ENCODE measurements at places on chromosomes 5 and 9.

GRCh38 chr9:38690574-38690973, 29.4 kb downstream of the FAM240B start:
- DNase-seq: no peak

GRCh38 chr9:11320989-11321388, 708.2 kb upstream of the PTPRD start:
- DNase-seq: no peak

DNA sequence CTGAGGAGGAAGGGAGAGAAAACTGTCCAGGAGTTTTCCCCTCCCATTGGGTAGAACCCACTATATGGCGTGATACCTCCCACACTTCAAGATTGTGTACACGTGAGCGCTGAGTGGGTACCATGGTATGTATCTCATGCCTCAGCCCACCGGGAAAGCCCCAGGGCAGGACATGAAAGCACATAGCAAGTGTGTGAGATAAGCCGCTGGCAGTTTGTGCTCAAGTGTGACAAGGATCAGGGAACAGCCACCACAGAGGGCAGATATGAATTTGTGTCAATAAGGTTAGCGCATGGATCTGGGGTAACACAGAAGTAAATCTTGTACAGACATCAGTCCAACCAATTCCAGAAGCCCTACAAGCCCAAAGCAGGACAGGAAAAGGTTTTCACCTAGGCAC, 42.6 kb upstream of the NAA35 start:
- DNase-seq: no peak

- no peak for DNase-seq
Measured at GRCh38 chr9:115891929-115892328, 261.7 kb upstream of the PAPPA start.

Measured in activated CD4-positive, alpha-beta T cell treated with anti-CD3 and anti-CD28 coated beads, Interleukin-2, amount 50 U/mL, for 16 hours (primary cell).